ENCODE measurements at places on chromosomes 1 and 21.

DNA sequence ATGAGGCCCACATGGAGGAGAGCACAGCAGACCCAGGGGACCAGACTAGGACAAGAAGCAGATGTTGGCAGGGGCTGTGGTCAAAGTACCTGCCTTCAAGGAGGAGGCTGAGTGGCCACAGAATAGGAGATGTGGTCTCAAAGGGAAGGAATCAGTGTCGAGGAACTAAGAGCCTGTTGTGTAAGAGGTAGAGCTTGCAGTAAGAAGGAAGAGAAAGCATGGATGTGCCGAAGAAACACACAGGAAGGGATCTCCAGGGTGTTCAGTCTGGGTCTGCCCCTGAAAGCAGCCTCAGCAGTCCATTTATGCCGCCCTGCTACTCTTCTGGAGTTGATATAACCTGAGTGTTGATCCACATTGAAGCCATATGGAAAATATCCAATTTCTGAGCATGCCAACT lies 83.9 kb downstream of the NID1 start:
- no peak for DNase-seq

DNA sequence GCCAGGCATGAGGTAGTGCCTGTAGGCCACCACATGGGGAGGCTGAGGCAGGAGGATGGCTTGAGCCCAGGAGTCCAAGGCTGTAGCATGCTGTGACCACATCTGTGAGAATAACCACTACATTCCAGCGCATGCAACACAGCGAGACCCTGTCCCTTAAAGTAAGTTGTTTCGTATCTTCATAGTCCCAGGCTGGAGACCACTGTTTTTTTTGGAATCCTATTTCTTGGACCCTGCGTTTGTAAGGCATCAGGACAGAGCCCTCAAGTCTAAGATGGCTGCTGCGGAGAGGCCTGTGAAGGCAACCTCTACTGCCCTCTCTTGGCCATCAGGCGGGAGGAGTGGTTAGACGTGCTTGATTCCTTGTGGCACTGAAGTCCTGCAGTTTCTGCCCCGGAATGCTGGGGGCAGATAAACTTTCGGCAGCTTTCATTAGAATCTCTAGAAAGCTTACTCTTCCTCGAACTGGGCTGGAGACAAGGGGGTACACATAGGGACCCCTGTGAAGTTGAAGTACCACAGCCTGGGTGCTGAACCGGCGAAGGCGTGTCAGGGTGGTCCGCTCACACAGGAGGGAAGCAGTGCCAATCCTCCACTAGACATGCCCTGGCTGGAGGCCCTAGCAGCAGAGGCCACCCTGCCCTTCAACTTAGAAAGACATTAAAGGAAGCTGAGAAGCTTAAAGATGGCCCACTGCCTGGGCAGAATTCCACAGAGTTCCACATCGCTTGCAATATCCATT lies 36.6 kb downstream of the RABIF start:
- no peak for DNase-seq

DNA sequence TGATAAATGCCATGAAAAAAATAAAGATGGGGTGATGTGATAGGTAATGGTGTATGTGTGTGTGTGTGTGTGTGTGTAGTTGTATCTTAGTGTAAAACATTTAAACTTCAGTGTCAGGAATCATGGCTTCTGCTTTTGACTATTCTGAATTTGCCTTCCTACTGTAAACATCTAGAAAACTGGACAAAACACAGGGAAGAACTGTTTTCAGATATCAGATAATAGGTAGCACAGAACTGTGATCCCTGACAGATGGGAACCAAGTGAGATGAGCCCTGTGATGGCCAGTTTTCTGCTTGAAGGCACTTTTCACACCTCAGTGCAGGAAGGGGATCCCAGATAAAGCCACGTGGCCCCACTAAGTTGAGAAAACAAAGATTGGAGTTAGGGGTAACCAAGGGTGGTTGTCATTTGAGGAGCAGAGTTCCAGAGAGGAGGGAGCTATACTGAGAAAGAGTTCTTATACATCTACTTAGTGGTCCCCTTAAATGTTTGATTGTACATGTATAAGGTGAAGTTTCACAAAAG lies 17.3 kb downstream of the DYRK1A start:
- no peak for DNase-seq

GRCh38 chr1:245365095-245366020 lies 210.6 kb downstream of the KIF26B start:
- DNase-seq, result peak; percentile 84

DNA sequence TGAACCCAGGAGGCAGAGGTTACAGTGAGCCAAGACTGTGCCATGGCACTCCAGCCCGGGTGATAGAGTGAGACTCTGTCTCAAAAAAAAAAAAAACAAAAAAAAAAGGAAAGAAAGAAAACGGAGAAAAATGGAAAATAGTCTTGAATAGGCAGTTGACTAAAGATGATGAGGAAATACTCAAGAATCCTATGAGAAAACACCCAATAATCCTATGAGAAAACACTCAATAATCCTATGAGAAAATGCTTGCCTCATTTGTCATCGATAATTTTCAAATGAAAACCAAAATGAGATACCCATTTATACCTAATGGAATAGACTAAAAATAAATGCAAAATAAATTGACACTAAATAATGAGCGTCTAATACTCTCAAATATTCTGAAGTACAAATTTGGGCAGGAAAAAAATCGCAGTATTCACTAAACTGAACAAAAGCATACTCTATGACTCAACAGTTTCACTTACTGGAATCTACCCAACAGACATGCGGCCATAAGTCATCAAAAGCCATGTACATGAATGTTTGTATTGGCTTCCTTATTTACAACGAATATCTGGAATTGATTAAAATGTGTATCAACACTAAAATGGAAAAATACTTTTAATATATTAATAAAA lies 733.9 kb upstream of the CHRM3 start:
- DNase-seq, result no peak

- DNase-seq, result no peak
These were observed 148.7 kb downstream of the ADSS2 start for GRCh38 chr1:244302876-244303609.

- no peak for DNase-seq
These were observed 265.9 kb upstream of the C1orf105 start for GRCh38 chr1:172154551-172154950.

DNA sequence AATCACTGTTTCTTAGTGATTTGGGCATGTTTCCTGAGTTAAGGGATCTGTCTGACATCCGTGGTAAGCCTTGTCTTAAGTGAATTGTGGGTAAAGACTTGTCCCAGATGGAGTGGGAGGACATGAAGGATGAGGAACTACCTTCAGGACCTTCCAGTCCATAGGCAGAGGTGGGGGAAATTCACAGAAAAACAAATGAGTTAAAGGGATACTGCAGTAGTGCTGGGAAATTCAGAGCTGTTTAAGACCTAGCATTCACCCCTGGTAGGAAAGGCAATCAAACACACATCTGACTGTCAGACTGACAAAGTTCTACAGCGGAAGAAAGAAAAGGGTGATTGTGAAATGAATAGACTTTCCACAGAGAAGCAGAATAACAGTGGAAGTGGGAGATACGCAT lies 3.0 kb downstream of the GNAT2 start:
- no peak for DNase-seq

DNA sequence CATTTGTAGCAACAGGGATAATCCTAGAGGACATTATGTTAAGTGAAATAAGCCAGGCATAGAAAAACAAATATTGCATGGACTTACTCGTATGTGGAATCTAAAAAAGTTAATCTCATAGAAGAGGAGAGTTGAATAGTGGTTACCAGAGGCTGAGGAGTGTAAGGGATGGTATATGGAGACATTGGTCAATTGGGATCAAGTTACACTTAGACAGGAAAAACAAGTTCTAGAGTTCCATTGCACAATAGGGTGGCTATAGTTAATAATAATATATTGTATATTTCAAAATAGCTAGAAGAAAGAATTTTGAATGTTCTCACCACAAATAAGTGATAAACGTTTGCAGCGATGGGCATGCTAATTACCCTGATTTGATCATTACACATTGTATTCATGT lies 354.6 kb downstream of the SEC16B start:
- DNase-seq, result no peak

DNA sequence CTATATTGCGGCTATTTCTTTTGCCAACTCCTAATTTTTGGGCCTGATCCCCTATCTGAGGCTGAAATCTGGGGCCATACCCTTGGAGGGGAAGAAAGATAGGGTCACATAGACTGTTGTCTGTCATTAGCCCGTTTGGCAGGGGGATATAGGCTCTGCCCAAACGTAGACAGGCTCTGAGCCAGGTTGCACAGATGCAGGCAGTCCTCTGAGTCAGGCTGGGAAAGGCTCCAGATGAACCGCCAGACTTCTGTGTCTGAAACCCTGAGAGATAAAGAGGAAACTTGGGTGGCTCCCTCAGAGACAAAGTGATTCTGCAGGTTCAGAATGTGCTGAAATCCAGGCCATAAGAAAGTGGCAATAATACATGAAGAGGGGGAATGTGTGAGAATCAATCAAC lies 4.0 kb upstream of the CAP1 start:
- no peak for DNase-seq

- peak; percentile 62 for DNase-seq
These were observed 24.7 kb downstream of the HMGCS2 start for GRCh38 chr1:119743776-119744597.

GRCh38 chr1:12617901-12618660 lies at the start of gene DHRS3:
Gene DHRS3, minus strand, starts transcription at chr1:12618210. Its CDS starts 862 bp downstream, at chr1:12617348.
- DNase-seq, result no peak

DNA sequence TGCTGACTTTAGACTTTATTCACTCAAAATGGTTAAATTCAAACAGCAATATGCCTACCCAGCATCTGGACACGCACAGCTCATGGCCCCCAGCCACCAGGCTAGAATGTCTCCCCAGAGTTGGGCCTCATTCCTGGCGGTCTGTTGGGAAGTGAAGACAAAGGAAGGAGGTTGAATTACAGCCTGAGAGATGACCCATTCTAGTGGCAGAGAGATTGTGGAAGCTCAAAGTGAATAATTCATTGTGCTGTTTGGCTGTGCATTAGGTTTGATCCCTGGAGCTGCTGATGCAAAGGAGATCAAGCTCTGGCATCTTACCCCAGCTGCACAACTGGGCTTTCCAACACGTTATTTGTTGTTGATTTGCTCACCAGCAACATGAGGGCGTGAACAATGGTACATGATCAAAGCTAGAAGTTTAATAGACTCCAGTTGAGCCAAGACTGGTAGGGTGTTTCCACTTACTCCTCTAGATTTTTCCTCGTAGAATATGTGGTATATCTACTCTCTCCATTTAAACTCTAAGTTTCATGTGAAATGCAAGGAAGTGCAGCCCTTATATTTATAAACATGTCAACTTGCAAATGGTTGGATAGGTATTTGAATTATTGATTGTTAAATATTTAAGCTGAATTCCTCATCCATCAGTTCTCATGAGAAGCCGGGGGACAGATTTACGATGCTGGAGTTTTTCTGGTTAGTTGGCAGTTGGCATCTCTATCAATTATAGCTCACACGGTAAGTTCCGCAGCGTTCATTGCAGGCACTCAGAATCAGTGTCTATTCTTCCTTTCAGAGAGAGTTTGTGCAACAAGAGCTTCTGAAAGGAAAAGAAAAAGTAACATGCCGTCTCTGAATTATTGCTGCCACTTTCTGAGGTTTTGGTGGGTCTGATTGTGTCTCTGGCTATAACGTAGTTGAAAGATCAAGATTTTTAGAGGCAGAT lies 222.7 kb downstream of the TM2D1 start:
- no peak for DNase-seq

GRCh38 chr1:83818916-83819315 lies 180.0 kb downstream of the TTLL7 start:
- no peak for DNase-seq

DNA sequence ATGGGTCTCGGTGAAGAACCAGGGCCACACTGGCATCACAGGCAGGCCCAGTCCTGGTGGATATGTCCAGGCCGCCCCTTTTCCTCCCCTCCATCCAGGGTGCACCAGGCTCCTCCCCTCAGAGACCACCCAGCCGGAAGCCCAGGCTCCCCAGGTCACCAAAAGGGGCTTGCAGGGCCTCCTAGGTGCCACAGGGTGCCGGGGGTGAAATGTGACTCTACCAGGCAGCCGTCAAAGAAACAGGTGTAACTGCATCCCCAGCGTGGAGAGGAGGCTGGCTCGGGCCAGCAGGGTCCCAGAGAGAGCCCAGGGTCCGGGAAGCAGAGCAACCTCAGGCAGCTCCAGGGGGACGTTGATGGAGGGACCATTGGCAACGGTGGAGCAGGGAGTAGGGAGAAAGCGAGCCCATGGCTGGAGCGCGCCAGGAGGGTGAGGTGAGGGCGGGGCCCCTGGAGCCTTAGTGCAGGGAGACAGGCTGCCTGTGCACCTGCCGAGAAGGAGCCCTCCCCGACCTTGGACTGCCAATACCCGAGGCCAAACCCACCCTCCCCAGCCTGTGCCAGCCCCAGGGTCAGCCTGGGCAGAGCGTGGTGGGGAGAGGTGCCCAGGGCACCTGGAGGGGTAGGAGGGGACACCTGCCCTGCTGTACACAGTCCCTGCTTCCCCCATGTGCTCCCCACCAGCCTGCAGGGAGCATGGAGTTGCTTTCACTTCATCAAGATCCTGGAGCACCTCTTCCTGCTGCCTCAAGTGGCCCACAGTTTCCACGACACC lies 48.3 kb upstream of the POFUT2 start:
- DNase-seq, result no peak

DNA sequence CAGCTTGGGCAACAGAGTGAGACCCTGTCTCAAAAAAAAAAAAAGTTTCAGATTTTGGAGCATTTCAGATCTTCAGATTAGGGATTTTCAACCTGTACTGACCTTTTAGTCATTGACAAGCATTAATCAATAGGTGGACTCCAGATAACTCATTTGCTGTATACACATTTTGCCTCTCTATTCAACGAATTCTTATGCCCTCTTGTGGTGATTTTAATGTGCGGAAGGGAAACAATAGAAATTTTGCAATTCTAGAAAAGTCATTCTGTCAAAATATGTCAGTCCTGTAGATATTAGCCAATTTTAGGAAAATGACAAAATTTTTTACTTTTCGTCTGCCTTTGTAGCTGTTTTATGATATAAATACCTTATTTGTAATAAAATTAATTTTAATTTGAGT lies 11.6 kb upstream of the OR2G2 start:
- DNase-seq, result no peak

DNA sequence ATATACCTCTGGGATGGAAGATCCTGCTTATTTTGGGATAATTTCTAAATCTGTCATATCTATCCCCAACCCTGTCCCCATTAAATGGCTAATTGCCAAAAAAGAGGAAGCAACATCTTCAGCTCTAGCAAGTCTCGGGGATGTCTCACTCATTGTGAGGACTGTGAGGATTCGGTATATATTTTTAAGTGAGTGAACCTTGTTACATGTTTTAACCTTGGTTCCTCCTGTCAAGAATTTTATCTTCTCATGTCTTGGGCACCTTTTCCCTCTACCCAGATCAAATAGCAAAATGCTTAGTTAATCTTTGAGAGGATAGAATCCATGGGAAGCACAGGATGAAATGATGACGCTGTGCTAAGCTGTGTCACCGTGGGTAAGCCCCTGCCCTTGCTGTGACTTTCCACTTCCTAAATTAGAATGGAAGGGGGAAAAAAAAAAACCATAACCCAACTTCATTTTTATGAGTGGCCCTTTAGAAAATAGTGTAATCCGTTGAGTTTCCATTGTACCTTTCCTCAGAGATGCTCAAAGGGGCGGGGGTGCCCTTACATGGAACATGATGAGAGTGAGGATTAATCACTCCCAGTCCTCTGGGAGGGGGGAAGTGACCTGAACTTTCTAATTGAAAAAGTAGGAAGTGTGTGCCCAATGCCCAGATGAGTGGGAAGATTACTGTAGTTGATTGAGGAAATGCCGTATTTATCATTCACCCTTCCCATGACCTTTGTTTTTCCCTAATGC lies 7.6 kb downstream of the ATP1A1 start:
- no peak for DNase-seq

GRCh38 chr1:76501136-76501535 lies 366.1 kb upstream of the ST6GALNAC5 start:
- no peak for DNase-seq

All from left renal pelvis (tissue), 4 donors.